ENCODE measurements at places on chromosomes 11 and 22. TPM values are rescaled to one million over a fixed set of nuclear protein-coding genes. Genes with fewer than 3 reads are reported as not detected.

Gene CABP4
- 2.4 TPM for total RNA-seq

- no peak for DNase-seq
Measured at GRCh38 chr11:30422447-30423278, 99.8 kb downstream of the ARL14EP start.

DNA sequence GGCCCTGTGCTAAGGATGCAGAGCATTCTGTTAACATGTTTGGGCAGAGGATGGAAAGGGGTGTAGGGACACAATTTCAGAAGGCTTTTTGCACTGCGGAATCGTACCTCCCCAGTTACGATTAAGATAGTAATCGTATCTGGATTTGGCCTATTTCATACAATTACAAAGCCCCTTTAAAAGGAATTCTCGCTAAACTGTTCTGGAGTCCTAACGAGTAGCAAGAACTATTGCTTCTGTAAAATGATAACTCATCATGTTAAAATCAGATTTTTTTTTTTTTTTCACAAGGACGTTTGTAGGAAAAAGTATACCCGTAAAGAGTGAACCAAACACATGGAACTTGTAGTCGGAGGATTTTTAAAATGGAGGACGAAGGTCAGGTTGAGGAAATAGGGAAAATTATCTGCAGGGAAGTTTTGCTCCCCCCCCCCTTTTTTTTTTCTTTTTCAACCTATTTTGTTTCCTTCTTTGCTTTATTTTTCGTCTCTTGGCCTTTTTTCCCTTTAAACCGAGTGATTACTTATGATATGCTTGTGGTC, 934 bp downstream of the HSD17B12 start:
- no peak for DNase-seq

- no peak for DNase-seq
Measured at GRCh38 chr11:40338739-40339138, 1120.7 kb downstream of the LRRC4C start.

DNA sequence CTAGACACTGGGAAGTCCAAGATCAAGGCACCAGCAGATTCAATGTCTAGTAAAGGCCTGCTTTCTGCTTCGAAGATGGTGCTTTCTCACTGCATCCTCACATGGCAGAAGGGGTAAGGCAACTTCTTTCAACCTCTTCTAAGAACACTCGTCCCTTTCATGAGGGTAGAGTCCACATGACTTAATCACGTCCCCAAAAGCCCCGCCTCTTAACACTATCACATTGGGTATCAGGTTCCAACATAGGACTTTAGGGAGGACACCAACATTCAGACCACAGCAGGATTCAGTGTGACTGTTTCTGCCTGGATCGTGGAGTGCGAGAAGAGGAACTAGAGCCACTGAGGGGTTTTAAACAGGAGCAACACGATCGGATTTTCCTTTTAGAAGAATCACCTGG, 3.7 kb upstream of the TIRAP start:
- DNase-seq, result no peak

- DNase-seq, result no peak
Measured at GRCh38 chr11:61618978-61619377, 38.1 kb upstream of the SYT7 start.

All from aorta (tissue), 5 donors.